ENCODE measurements at places on chromosomes 12 and 14.

GRCh38 chr14:100790502-100791347, 35.2 kb upstream of the MEG3 start:
- peak; percentile 37 for DNase-seq

GRCh38 chr12:132026061-132026795, 76.5 kb downstream of the EP400 start:
- DNase-seq: no peak

- no peak for DNase-seq
Observed at GRCh38 chr14:66802962-66803361, 295.0 kb downstream of the GPHN start.

- DNase-seq: peak; percentile 11
Observed at GRCh38 chr12:91769736-91770135, 375.9 kb downstream of the BTG1 start.

GRCh38 chr12:25054076-25054782, 105.3 kb upstream of the BCAT1 start:
- no peak for DNase-seq

GRCh38 chr14:56414236-56414635, 165.4 kb upstream of the TMEM260 start:
- DNase-seq: no peak

DNA sequence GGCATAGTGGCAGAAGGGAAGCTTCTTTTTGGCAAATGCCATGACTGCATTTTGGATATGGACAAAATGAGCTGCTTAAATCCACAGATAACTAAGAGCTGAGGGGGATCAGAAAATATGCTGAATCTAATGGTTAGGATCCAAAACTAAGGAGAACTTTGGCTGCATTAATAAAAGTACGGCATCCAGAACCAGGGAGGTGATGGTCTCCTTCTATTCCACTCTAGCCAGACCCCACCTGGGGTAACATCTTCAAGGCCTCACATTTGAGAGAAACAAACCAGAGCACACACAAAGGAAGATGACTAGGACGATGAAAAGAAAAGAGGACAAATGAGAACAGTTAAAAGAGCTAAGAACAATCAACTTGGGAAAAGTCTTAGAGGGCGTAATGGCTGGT, 27.6 kb downstream of the NT5DC3 start:
- DNase-seq: no peak

DNA sequence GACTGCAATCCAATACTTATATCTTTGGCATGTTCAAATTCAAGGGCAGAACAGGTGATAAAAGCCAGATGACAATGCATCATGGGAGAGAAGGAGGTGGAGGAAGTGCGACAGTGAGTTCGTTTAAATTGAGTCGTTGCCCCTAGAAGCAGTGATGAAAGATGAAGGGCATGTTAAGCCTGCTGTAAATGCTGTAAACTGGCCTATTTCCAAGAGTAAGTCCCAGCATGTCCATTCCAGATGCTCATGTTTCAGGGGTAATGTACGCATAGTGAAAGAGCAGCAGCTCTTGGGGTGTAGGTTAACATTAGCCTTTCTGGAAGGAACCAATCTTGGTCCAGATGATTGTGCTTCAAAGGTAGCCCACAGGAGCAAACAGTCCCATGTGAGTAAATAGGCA, 97.1 kb downstream of the C2CD5 start:
- no peak for DNase-seq

DNA sequence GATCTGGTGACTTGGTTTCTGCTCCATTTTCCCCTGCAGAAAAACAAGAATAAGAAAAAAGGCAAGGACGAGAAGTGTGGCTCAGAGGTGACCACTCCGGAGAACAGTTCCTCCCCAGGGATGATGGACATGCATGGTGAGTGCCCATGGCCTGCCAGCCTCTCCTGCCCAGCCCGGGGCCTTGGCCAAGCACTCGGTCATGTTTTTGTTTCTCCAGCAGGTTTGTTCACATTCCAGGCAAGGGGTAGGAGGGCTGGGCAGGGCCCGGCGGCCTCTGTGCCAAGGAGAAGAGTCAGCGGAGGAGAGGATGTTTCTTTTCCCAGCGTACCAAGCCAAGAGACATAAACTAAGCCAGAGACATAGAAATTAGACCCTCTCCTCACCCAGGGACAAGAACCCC, 13.6 kb downstream of the BCL7A start:
- DNase-seq: no peak

GRCh38 chr14:77265561-77266335, 5.3 kb downstream of the NGB start:
- no peak for DNase-seq

DNA sequence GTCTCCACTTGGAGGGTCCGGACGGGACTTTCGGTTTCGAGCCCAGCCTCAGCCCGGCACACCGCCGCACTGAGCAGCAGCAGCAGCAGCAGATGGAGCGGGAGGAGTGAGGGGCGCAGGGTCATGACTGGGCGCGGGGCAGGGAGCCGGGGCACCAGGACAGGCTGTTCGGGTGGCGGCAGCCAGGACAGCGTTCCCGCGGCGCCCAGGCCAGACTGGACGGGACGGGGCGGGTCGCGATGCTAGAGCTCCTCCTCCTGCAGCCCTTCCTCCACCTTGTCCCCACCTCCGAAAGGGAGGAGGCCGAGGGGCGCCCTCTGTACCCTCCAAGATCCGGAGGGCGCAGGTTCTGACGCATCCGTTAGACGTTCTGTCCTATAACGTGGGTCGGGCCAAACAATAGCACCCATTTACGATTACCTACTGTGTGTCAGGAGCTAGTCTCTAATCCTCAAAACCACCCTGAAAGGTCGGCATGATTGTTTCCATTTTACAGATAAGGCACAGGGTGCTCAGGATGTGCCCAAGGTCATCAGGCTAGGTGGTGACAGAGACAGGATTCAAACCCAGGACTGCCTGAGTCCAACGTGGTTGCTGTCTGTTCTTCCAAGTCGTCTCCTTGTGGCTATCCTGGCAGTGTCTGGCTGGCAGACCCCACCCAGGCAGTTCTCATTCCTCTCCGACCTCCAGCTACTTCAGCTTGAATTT, at the start of gene FKBP11:
Gene FKBP11 (minus strand): TSS at position 189 of the 708 bp plus-strand sequence. CDS start 64 bp downstream, at position 125.
- peak; percentile 73 for DNase-seq

DNA sequence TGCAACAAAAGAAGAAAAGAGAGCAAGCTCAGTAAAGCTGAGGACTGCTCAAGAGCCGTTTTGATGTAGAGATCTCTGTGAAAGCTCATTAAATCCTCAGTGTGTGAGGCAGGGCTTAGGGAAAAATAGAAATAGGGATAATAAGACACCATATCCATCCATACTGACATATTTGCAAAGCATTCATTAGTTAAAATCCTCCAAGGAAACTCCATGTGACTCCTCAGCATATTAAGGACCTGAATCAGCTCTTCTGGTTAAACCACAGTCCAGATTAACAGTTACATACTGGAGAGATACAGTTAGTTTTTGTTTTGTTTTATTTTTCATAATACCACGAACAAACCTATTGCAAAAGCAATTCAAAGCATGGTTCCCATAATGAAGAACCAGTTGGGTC, 288.2 kb downstream of the PAWR start:
- DNase-seq: no peak

DNA sequence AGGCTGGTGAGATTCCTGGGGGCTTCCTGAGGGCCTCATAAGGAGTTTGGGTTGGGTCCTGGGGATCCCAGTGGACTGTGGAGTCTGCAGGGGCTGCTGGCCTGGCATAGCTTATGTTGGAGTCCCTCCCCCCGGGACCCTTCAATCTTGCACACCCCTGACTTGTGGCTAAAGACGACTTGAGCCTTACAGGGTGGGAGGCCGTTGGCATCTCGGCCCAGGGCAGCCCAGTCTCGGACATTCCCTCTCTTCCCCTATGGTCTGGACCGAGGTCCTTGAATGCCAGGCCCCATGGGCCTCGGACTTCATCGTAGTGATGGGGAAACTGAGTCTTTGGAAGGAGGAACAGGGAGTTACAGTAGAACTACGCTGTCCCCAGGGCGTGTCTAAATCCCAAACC, 12.5 kb downstream of the RTL1 start:
- DNase-seq: no peak

DNA sequence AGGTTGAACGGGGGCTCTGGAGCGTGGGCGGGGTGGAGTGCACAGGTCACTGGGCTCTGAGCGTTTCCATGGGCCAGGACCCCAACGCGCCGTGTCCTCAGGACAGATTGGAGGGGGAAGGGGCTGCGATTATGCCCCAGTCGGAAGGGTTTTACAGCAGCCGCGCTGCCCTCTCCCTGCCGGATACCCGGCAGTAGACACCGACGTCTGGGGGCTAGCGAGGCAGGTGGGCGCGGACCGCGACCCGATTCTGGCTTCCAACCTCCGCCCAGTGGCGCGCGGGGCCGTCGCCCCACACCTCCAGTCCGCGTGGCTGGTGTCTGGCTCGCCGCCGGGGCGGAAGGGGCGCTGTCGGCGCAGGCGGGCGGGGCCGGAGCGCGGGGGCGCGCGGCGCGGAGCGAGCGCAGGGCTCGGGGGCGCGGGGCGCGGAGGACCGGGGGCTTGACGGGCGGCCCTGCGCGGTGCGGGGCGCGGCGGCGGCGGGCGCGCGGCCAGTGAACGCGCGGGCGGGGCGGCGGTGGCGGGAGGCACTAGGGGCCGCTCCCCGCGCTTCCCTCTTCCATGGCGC, 2.4 kb upstream of the KIF26A start:
- DNase-seq: no peak

GRCh38 chr14:78157494-78158437, 12.4 kb upstream of the NRXN3 start:
- peak; percentile 7 for DNase-seq

GRCh38 chr14:65954942-65955341, 531.2 kb upstream of the CCDC196 start:
- no peak for DNase-seq

- DNase-seq: no peak
Observed at GRCh38 chr14:35117112-35117511, 4.7 kb downstream of the PPP2R3C start.

- no peak for DNase-seq
Observed at GRCh38 chr14:61929651-61930050, 167.4 kb downstream of the SNAPC1 start.

GRCh38 chr14:30283822-30284446, 275.0 kb upstream of the G2E3 start:
- peak; percentile 54 for DNase-seq

- no peak for DNase-seq
Observed at GRCh38 chr12:123073962-123074801, 76.7 kb downstream of the PITPNM2 start.

GRCh38 chr12:111773801-111774551, 7.2 kb downstream of the ALDH2 start:
- DNase-seq: peak; percentile 91

GRCh38 chr14:101009531-101009930, 106.0 kb upstream of the RTL1 start:
- DNase-seq: no peak

DNA sequence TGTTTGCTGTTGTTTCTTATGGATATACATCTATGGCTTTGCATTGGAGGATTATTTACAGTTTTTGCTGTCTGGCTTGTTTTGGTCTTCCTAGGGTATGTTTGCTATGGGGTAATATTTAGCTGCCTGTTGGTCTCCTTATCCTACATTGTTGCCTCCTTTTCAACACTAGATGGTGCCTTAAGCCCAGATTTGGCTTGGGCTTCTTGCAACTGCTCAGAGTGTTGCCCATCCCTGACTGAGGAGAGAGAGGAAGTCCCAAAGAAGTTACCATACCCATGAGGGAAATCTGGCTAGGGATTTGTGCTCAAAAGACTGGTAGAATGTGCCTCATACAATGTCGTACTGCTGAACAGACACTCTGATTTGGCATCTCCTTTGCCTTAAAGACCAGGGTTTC, 94.6 kb upstream of the MUCL1 start:
- DNase-seq: peak; percentile 52

DNA sequence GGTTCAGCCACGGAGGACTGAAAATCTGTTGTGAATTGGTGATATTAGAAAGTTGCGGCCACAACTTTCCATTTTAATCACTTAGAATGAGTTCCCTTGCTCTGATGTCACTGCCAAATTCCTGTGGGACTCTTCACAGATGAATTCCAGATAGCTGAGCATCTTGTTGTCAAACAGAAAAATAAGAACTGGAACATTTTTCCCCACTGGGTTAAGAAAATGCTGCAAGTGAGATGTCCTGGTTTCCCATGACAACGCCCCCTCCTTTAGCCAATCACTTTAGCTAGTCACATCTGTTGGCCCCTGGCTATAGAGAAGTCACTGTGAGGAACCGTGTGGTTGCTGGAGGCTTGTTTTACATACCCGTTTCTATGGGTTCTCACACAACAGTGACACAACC, 135.9 kb downstream of the KTN1 start:
- peak; percentile 56 for DNase-seq

DNA sequence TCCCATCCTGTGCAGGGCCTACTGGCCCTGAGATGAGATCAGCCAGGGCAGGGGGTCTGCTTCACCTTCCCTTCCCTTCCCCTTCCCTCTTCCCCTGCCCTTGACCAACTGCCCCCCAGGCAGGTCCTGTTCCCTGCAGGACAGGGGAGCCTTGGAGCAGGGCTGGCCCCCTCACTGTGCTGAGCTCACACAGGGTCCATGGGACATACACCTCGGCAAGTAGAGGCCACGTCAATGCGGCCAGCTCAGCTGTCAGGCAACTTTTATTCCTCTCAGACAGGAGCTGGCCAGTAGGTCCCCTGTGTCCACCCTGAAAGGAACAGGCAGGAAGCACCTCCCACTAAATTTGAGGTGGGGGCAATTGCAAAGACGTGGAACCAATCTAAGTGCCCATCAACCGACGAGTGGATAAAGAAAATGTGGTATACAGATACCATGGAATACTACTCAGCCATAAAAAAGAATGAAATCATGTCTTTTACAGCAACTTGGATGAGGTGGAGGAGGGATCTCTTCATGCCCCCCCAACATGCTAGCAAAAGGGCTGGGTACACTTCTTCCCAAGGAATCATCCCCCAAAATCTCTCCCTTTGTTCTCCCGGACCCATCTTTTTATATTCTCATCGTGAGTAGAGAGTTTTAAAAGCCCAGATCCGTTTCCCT, 148.7 kb downstream of the BCL11B start:
- DNase-seq: no peak

GRCh38 chr12:94676922-94677321, 26.6 kb upstream of the TMCC3 start:
- DNase-seq: no peak

DNA sequence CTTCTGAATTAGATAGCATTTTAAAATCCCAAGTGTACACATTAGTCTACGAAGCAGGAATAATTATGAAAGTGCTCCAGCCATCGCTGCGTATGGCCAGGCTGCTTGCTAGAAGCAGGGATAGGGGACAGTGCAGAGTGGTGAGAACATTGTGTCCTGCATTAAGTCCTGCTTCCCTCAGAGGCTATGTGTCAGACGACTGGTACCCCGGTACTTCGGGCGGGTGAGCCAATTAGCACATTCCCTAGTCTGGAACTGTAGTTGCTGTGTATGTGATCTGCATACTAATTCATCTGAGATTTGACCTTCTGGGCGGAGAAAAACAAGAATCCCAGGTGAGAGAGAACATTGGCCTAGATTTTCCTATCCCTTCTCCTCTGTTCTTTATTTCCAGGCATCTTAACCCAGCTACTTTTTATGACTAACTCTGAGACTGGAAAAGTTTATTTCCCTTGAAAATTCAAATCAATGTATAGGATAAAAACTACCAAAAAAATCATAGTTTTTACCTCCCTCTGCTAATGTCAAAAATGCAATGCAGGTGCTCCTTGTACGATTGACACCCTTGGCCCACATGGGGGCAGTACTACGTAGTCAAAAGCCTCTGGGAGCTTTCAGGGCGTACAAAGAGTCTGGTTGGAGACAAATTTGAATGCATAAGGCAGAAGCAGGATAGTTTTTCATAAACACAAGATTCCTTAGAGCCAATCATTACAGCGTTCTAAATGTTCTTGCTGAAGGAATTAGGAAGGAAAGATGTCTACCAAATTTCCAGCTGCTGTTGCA, 764.3 kb downstream of the NOVA1 start:
- no peak for DNase-seq

GRCh38 chr12:57164966-57165625, 17.7 kb upstream of the LRP1-AS start:
- DNase-seq: peak; percentile 69
